ENCODE measurements at places on chromosomes 3 and 15.

GRCh38 chr3:68935778-68936177, 3.4 kb upstream of the TAFA4 start:
- no peak for DNase-seq

GRCh38 chr3:25572919-25573385, 91.8 kb downstream of the TOP2B start:
- DNase-seq, result no peak

- DNase-seq, result no peak
Measured at GRCh38 chr3:74363346-74363745, 251.1 kb downstream of the CNTN3 start.

DNA sequence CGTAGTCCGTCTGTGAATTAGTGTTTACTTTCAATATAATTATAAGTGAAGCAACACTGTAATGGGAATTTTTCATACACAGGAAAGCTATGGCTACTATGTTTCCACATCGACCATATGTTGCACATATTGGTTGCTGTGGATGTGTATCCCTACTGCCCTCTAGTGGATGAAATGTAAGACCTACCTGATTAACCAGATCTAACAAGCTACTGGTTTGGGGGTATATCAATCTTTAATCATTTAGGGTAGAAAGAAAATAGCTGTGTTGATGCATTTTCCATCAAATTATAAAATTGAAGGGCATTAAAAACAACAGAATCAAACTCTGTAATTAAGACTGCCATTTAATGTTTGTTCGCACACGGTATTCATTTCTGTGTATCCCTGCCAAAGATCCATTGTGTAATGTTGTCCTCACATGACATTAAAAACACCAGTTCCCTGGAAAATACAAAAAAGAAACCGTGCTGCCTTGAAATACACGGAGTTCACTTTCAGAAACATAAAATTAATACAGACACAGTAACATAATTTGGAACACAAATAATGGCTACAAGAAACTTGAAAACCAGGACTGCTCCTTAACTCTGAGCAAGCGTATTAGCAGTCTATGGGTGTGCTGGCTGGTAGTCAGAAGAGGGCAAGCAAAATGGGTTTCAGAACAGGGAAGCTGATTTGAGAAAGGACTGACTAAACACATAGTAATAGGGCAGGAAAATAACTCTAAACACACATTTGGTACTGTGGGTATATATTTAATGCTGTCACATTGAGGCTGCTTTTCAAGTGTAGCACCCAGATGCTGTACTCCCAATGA, 125.1 kb downstream of the TIGIT start:
- DNase-seq, result no peak

- DNase-seq, result no peak
Measured at GRCh38 chr3:129583289-129583688, 23.2 kb downstream of the PLXND1 start.

DNA sequence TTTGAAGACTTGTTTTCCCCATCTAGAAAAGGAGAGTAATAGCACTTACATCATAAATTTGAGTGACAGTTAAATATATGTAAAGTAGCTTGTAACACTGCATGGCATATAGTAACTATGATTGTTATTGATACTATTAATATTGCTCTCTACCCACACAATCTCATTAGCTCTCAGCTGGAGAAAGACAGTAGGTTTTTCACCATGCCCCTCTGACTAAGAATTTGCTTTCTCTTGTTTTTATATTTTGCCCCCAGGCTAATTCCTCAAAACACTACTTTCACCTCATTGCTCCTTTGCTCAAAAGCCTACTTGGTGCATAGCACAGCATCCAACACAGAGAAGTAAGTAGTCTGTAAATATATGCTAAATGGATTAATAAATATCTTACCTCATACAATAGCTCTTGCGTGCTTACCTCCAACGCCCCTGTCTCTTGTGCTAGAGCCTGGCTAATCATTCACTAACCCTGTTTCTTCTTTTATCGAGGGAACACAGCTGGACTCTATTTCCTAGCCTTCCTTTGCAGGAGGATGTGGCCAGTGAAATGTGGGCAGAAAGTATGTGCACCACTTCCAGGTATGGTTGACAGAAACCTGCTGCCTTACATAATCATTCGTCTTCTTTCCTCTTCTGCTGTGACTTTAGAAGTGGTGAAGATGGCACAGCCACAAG, 190.0 kb downstream of the PLCH1 start:
- DNase-seq, result no peak

DNA sequence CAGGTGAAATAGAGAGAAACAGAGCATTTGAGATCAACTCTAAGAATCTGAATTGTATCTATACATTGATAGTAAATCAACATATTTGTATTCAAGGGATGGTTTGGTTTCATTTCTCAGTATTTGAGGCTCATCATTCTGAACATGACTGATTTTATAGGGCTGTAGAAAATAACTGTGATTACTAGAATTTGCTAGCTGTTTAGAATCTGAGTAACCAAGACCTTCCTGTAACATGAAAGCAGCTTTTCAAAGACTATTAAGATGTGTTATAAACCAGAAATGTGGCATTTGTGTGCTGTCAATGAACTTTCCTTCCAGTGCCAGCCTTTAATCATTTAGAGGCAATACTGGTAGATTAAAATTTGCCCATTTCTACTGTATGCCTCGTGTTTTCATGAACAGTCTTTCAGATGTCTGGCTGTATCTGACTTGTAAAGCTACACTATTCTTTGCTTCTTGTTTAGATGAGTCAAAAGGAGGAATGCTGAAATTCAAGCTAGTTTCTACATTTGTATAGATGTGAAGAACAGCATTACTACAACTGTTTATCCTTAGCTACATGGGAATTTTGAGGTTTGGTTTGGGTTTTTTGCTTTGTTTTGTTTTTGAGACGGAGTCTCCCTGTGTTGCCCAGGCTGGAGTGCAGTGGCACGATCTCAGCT, 137.3 kb upstream of the BHLHE40 start:
- no peak for DNase-seq

GRCh38 chr3:38278841-38279240, 3.3 kb upstream of the SLC22A14 start:
- DNase-seq, result no peak

DNA sequence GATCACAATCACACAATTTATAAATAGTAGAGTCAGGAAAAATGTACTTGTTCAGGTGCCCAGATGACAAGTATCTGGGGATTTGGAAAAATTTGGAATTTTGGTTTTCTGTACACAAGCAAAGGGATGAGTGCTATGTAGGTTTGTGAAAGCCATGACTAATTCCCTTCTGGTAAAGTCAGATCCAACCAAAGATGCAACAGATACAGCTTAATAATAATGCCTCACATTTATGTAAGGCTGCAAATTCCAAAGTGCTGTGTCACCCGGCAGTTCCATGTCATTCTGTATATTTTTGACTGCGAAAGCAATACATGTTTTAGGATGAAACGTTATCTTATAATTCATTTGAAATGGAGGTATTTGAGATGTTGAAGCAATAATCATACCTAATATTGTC, 102.7 kb upstream of the AGBL1 start:
- DNase-seq, result no peak

DNA sequence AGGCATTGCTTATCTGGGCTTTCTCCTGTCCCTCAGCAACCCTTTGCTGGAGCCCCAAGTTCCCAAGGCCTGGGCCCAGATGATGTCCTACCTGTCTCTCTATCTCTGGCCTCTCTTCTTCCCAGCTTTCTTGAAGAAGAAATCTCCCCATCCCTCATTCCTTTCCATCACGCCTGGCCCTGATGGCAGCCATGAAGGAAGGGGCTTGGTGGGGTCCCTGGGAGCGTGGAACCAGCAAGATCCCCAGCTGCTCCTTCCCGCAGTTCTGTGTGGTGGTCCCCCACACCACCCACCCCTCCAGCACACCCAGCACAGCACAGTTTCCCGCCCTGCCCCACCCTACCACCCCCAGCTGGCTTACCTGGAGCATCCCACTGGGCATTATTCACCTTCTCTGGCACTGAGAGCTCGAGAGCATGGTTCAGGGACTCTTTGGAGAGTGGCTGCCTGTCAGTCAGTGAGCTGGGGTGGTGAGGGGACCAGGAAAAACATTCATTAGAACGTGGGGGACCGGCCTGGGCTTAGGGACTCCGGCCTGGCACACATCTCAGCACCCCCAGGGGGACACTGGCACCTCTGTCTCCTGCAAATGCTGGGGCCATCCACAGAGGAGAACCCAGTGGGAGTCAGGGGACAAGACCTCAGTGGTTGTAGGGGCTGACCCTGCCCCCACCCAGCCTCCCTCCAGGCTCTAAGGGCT, 26.6 kb downstream of the ACSBG1 start:
- DNase-seq, result no peak

DNA sequence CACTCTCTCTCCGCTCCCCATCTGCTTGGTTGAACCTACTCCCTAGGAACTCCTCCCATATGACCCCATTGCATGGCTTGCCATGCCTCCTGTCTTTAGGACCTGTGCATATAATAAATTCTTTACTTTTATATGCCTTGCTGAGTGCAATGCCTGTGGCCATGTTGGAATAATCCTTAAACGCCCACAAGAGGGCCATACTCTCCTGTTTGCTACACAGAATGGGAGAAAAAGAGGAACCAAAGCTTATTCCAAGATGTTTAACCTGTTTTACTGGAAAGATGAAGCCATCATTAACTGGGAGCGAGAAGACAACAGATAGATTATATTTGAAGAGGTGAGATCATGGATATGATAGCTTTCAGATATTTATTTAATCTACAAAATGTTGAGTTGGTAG, 1097.8 kb downstream of the NAALADL2 start:
- DNase-seq, result no peak

DNA sequence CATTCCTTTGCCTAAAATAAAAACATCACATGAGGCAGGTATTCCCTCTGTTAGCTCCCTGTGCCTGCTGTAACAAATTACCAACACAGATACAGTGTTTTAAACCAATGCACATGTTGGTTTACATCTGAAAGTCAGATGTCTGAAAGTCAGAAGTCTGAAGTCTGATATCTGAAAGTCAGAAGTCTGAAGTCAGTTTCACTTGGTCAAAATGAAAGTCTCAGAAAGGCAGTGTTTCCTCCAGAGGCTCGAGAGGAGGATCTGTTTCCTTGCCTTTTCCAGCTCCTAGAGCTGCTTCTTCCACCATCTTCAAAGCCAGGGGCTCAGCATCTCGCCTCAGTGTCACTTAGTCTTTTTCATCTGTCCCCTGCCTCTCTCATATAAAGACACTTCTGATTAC, 22.0 kb downstream of the SST start:
- no peak for DNase-seq

DNA sequence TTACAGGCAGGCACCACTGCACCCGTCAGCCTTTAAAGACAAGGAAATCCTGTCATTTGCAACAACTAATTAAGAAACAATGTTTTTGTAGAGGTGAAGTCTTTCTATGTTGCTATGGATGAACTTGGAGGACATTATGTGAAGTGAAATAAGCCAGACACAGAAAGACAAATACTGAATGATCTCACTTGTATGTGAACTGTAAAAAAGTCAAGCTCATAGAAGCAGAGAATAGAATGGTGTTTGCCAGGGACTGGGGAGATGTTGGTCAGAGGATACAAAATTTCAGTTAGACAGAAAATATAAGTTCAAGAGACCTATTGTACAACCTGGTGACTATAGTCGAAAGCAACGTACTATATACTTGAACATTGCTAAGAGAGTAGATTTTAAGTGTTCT, 27.2 kb upstream of the ARPIN start:
- DNase-seq, result no peak

- no peak for DNase-seq
Measured at GRCh38 chr3:155963570-155963969, 93.1 kb downstream of the GMPS start.

DNA sequence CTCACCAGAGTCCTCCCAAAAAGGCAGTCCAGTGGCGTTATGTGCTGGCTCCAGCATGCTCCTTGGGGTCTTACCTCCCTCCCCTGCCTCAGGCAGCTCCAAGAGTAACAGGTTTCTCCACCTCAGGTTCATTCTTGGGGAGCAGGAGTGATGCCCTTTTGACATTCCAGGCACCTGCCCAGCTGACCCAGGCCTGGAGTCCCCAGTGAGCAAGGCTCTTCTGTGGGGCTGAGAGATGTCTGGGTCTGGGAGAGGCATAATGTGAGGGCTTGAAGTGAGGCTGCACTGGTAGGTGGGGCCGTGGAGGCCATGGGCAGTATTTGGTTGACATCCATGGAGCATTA, 15.3 kb downstream of the PXYLP1 start:
- DNase-seq, result no peak

DNA sequence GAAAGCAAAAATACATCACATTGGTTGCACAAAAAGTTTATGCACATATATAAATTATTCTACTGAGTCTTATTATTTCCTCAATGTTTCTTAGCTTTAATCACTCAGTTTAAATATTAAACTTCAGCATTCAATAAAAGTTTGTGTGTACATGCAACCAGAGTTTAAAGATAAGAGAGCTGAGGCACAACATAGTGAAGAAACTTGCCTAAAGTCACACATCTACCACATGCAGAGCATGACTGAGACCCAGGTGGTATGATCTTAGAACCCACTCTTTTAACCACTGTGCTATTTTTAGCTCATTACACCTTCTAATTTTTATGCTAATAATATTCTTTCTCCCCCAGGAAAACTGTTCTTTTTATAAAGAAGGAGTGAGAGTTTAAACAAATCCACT, 96.1 kb upstream of the GOLIM4 start:
- DNase-seq, result no peak

- no peak for DNase-seq
Measured at GRCh38 chr3:32412887-32413286, 21.2 kb downstream of the CMTM7 start.

DNA sequence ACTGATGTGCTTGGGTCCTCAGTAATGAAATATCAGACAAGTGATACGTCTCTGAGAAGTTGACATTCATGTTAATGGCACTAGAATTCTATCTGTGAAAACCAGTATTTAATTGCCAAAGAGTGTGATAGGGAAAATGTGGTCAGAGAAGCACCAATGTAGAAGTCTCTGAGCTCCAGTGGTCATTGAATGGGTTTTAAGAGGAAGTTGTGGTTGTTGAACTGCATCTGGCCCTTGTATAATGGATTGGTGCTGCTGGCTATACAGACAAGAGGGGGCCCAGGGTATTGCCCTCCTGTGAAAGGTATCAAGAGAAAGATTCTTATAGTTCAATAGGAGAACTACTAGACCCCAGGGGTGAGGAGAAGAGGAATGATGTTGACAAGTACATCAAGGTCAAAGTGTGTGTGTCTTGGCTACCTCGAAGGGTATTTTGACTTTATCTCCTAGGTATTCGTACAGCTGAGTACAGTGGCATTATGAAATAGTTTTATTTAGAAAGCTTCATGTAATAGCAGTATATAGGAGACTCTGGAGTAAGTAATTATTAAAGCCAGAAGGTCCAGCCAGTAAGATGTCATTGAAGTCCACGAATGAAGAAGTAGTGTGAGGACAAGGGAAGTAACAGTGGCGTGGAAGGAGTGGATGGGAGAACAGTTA, 47.1 kb downstream of the CHD2 start:
- no peak for DNase-seq

Measured in stimulated activated CD4-positive, alpha-beta T cell treated with anti-CD3 and anti-CD28 coated beads, Interleukin-1b, Interleukin-23, amount 100 ng/mL, for 48 hours (primary cell).